ENCODE measurements at places on chromosomes 12 and 14.
A peak's percentile ranks its signal among the peaks of the same experiment; 100 is the strongest.

DNA sequence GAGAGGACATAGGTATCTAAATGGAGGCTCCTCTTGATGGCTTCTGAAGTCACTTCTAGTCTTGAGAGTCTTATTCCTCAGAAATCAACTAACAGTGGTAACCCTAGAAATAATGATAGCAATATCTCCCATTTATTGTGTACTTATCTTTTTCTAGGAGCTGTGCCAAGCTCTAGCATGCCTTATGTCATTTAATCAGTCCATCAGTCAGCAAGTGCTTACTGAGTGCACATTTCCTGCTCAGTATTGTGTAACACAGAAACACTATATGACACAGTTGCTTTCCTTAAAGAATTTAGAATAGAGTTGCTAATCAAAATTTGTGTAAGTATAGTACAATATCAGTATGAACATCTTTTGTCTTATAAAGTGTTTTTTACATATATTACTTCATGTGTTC lies 36.6 kb downstream of the KRT76 start:
- no peak for DNase-seq

- DNase-seq = peak; percentile 20
Observed at GRCh38 chr12:56321027-56321426, 5.2 kb upstream of the CNPY2 start.

- no peak for DNase-seq
Observed at GRCh38 chr12:51973560-51973959, 22.1 kb downstream of the ACVR1B start.

- no peak for DNase-seq
Observed at GRCh38 chr12:63795944-63796343, 16.2 kb downstream of the RXYLT1 start.

- no peak for DNase-seq
Observed at GRCh38 chr12:111607239-111607638, 8.1 kb upstream of the ATXN2 start.

DNA sequence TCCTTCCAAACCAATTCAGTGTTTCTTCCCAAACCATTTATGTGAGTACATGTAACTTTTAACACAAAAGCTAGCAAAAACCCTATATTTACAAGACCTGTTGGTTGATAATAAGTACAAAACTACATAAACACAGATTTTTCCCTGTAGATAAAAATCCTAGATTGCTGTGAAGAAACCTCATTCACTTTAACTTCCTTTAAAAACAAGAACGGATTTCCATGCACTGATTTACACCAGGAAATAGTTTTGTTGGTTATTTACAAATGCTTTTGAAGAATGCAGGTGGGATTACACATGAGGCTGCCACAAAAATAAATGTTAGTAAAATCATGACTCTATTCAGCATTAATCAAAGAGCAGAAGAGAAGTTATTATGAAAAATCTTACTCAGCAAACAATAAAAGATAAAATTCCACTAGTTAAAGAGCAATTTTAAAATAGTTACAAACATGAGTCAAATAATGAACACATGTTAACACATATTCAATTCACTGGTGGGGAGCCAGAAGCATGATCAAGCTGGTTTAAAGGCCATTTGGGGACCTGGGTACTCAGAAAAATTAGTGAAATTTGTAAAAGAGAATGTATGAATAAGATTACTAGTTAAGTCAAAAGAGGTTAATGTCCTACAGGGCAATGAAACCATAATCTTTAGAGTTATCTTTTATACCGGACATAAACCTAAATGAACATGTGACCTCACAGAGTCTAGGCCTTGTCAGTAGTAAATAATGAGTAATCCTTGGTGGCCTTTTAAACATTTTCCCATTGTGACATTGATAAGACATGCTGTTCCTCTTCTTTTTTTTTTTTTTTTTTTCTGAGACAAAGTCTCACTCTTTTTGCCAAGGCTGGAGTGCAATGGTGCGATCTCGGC lies 79.9 kb downstream of the PHLDA1 start:
- peak; percentile 24 for DNase-seq

DNA sequence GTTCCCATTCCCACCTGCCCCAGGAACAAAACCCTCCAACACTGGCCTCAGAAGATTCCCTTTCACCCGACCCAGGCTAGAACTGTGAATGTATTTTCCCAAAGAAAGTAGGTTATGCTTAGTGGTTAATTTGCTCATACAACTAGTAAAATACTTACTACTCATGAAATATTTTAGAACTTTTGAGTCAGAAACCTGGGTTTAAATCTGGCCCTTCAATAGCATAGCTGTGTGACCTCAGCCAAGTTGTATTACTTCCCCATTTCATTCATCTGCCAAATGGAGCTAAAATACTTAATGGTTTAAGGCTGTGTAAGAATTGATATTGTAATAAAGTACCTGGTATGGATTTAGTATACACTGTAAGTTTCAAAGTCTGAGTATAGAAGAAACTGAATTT lies 69.1 kb upstream of the DNM1L start:
- no peak for DNase-seq

- no peak for DNase-seq
Observed at GRCh38 chr12:103442182-103442555, 53.6 kb downstream of the C12orf42 start.

- DNase-seq = no peak
Observed at GRCh38 chr12:5163661-5164060, 120.0 kb downstream of the KCNA5 start.

DNA sequence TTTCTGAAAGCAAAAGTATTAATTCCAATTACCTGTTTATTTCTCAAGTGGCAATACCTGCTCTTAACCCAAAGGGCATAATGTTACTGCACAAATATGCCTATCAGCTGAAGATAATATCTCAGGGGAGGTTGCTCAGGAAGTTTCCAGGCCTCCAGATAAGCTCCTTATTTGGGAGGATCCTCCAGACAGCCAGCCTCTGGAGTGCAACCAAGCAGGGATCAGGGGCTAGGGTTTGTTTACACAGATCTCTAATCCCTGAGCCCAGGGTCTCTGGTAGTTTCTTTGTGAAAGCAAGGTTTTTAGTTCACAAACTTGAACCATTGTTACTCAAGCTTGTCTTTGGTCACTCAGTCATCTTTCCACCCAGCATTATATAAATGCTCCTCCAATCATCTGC lies 124.4 kb downstream of the SLC38A4 start:
- DNase-seq = no peak

DNA sequence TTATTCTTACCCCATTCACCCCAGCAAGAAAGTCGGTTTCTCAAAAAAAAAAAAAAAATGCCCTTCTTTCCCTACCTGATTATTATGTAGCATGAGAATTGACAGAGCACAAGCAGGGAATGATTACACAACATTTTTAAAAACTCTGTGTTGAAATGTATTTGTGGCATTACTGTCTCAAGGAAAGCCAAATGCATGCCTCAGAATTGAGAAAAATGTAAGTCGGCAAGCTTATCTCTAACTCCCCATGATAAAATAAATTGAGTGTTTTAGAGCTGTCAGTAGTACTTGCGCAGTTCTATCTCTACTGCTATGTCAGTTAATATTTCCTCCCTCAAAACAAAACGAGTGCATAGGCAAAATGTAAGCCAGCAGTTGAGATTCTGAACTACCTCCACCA lies 25.7 kb downstream of the ANO4 start:
- peak; percentile 32 for DNase-seq

- DNase-seq = no peak
Observed at GRCh38 chr12:104583301-104583700, 126.6 kb downstream of the CHST11 start.

DNA sequence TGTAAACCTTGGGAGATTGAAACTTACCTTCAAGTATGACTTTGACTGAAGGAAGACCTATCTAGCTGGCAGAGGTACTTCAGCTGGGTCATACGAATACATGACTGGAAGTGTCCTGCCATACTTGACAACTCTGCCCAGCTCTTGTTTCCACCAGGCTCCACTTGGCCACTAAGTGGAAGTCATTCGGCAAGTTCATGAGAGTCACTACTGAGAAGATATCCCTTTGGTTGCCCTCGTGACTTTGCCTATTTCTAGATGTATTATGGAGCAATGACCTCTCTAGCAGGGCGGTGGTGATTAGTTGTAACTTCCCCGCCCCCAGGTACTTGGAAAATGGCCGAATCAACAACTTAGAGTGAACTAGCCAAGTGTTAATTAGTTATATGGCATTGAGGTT lies 8.6 kb upstream of the CACNA1C start:
- no peak for DNase-seq

DNA sequence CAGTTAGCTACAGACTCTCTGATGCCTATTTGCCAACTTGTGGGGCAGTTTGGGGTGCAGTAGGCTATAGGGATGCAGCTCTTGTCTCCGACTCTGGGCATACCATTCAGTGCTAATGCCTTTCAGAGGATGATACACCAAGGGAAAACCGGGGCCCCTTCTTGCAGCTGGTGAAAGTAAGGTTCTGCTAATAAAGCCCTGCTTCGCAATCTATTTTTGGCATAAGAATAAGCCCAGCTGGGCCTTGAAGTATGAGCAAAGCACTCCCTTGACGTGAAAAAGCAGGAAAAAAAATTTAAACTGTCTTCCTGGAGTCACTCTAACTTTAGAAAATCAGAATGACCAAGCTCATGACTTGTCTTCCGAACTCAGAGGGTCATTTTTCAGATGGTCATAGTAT lies 124.1 kb upstream of the RBM19 start:
- DNase-seq = no peak

DNA sequence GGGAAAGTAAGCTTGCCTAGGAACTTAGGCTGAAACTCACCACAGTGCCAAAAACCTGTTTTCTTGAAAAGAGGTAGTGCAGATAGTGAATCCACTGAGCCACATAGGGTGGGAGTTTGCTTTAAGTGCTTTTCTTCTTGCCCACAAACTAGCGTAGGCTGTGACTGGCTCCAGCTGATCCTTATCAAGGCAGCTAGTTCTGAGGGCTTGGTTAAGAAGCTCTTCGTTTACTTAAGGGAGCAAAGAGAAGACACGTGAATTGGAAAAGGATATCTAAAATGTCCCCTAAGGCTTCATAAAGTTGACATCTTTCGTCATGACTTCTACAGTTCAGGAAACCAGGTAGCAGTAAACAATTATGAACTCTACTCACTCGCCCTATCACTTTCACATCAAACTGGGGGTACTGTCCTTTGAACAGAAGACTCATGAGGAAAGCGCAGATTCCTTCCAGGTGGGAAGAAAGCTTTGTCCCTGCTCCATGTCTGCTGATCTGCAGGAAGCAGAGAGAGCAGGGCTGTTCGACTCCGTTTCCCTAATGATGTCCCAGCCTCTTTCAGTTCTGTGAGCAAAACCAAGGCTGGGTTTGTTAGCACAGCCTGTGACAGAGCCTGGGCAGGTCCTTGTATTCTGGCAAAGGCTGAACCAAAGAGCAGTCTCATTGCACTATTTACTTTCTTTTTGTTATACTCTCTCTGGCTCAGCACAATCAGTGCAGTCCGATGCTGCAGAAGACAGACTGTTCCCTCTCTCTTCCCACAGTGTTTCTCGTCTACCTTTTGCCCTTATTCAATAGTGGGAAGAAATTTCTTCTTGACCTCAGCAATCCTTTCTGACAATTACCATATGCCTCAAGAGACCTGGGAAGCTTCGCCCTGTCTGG lies 93.5 kb upstream of the ETV6 start:
- peak; percentile 39 for DNase-seq

- peak; percentile 38 for DNase-seq
Observed at GRCh38 chr12:104478396-104479122, 21.8 kb downstream of the CHST11 start.

DNA sequence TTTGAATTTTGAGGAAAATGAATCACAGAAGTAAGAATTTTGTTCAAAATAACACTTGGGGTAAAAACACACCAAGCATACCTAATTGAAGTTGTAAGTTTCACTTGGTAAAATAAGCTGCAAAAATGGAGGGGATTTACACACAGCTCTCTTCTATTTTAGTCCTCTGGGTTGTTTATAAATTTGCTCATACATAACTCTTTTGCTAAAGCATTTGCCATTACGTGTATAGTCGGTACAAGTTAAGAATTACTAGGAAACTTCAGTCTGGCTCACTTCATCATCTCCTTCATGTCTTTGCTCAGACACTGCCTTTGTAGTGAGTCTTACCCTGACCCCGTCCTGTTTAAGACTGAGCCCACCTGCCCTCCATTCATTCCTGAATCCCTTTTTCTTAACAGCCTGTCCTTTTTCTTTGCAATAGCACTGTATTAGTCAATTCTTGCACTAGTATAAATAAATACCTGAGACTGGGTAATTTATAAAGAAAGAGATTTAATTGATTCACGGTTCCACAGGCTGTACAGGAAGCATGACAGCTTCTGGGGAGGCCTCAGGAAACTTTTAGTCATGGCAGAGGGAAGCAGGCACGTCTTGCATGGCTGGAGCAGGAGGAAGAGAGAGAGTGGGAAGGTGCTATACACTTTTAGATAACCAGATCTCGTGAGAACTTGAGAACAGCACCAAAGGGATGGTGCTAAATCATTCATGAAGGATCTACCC lies 451.1 kb downstream of the PCNX1 start:
- peak; percentile 54 for DNase-seq

DNA sequence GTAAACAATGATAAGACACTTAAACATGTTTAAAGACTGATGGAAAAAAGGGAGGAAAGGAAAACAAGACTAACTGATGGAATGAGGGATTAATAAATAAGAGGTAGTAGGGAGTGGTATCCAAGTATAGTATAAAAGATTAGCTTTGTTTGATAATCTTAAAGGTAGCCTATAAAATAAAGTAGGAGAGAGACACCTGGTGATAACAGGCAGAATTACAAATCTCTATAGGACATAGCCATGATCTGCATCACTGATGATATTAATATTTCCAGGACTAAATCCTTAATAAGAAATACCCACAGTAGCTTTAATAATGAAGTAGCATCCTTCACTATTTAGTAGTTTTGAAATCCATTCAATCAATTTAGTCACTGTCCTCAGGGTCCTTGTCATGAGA lies 30.4 kb downstream of the DLGAP5 start:
- peak; percentile 72 for DNase-seq

- DNase-seq = no peak
Observed at GRCh38 chr12:45350861-45351260, 135.0 kb downstream of the ANO6 start.
